ENCODE measurements at places on chromosomes 1 and 21.

DNA sequence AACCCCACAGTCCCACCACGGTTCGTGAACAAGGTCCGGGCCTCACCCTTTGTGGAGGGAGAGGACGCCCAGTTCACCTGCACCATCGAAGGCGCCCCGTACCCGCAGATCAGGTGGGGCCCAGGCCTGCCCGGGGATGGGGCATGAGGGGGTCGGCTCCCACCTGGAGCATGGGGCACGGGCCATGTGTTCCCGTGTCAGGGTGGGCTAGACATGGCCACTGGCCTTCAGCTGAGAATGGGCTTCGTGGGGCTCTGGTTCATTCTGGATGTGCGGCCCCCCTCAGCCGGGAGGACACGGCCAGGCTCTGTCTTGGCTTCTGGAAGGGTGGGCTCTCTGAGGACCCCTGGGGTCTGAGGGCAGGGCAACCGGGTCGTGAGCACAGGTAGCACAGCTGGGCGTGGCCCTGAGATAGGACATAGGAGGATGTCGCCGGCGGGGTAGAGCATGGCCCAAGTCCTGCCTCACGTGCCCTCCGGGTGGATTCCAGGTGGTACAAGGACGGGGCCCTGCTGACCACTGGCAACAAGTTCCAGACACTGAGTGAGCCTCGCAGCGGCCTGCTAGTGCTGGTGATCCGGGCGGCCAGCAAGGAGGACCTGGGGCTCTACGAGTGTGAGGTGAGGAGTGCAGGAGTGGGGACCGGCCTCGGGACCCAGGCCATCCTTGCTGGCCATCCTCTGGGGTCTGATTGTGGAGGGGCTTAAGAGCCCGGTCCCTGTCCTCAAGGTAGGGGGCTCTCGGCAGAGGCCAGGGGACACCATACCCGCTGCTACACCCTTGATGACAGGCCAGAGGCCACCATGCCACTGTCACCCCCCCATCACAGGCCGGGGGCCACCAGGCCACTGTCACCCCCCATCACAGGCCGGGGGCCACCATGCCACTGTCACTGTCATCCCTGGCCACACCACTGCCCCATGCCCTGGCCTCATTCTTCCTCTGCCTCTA, 55.5 kb downstream of the TRIM11 start:
- no peak for DNase-seq

DNA sequence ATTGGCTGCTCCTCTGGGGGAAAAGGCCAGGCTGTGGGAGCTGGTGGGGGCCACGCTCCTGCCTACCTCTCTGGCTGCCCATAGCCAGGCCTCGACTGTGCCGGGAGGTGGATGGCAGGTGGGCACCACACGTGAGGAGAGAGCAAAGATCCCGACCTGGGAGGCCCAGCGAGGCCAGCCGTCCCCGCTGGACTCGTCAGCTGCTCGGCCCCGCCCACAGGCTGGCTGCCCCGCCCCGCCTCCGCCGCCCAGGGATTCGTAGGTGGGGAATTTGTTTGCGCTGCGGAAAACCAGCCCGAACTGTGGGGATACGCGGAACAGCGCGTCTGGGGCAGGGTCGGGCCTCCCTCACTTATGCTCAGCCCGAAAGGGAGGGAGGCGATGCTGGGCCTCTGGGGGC, 31.7 kb downstream of the TP73 start:
- no peak for DNase-seq

GRCh38 chr1:85224734-85225623, 24.2 kb upstream of the SYDE2 start:
- no peak for DNase-seq

DNA sequence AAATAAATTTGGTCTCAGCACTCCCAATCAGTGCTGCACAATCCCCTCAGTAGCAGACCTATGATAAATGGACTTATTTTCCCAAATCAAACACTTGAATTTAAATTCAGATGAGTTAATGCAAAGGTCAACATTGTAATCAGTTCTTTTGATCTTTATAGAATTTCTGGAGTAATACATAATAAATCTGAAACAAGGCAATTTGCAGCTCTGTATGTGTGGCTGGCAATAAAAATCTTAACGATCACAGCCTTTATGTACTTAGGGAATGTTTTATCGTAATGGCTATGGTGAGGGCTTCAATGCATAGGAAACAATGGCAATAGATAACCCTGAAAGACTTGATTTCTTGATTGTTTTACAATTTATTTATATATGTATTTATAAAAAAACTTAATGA, 91.4 kb downstream of the GPATCH2 start:
- DNase-seq: no peak

DNA sequence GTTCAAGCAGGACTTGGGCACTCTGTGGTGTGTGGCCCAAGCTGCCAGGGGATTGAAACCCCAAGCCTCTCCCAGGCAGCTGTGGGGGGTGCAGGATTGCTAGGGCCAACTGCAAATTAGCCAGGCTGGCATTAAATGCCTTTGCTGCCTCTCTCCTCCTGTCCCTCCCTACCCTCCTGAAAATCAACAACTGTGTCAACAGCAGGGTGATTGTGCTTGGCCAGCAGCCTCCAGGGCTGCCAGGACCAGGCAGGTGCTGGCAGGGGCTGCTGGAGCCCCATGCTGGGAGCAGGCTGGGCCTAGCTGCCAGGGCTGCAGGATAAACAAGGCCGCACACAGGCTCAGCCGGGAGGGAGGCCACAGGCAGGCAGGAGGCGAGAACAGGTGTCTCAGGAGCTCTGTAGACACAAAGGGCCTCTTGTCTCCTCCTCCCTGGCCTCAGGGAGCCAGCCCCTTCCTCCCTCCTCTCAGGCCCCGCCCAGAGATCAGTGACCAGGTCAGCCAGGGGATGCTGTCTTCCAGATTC, 11.4 kb downstream of the SOX13 start:
- no peak for DNase-seq

GRCh38 chr1:153795330-153795837, 20.2 kb downstream of the SLC27A3 start:
- no peak for DNase-seq

- no peak for DNase-seq
These were observed 72.0 kb downstream of the ZNF281 start for GRCh38 chr1:200337831-200338230.

DNA sequence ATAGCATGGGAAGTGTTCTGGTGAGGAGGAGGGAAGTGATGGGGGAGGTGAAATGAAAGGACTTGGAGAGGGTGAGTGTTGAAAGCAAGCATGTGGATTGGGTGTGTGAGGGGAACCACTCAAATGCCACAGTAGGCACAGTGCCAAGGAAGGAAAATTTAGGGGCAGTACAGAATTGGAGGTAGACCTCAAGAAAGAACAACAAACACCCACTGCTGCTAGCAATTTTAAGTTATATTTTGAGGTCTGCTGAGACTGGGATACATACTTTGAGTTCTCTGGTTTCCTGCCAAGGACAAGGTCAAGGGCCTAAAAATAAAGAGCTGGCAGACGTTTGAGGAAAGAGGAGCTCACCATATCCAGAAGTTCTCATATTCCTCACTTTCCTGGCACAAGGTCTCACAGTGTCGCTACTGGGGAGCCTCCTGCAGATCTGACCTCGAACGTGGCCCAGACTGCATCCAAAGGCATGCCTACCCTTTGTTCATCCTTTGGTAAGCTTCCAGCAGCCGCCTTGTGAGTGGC, 104.0 kb downstream of the BRINP2 start:
- no peak for DNase-seq

- DNase-seq: no peak
These were observed 154.2 kb downstream of the EIF4G3 start for GRCh38 chr1:21022279-21023040.

GRCh38 chr1:212188599-212189351, 96.4 kb upstream of the PPP2R5A start:
- no peak for DNase-seq

DNA sequence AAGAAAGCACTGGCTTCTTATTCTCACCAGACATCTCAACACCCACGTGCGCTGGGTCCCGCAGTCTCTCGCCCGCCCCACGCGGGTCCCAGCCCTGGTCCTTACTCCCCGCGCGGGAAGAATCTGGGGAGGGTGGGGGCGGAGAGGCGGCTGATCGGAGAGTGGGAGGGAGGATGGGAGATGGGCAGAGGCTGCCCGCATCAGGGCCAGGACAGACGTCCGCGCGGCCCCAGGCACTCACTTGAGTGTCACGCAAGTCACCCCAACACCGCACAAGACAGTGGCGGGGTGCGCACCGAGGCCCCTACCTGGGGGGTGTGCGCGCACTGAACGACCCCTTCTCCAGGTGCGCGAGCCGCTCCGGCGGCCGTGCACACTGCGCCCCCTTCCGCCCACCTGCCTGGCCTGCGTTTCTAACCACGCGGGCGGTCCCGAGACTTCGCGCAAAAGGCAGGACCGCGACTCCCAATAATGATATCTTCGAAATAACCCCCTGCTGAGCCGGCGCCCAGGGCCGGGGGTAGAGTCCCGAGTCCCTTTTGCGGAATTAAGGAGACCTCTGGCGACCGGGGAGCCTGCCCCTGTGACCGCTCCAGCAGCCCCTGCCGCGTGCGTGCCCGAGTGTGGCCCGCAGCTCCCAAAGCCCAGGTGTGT, 6.0 kb upstream of the SIM2 start:
- DNase-seq: no peak

GRCh38 chr1:212698467-212699103, 1.1 kb downstream of the BATF3 start:
- no peak for DNase-seq

GRCh38 chr1:169491845-169492281, 6.1 kb upstream of the SLC19A2 start:
- no peak for DNase-seq

DNA sequence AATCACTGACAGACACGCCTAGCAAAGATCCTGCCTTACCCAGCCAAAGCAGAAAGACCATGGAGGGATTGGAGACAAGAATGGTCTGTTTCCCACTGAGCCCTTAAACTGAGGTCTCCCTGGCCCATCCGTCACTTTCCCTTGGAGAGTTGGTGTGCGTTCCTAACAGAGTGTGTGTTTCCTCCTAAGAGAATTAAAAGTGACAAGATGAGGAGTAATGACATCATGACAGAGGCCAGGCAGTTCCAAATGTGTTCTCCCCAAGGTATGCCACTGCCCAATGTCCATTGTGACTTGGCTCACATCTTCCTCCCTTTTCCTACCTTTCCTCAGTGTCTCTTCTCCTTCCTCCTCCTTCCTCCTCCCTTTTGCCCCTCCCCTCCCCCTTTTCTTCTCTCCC, 295.7 kb downstream of the SIPA1L2 start:
- DNase-seq: no peak

- DNase-seq: no peak
These were observed 3.5 kb upstream of the RIMS3 start for GRCh38 chr1:40668769-40669525.

DNA sequence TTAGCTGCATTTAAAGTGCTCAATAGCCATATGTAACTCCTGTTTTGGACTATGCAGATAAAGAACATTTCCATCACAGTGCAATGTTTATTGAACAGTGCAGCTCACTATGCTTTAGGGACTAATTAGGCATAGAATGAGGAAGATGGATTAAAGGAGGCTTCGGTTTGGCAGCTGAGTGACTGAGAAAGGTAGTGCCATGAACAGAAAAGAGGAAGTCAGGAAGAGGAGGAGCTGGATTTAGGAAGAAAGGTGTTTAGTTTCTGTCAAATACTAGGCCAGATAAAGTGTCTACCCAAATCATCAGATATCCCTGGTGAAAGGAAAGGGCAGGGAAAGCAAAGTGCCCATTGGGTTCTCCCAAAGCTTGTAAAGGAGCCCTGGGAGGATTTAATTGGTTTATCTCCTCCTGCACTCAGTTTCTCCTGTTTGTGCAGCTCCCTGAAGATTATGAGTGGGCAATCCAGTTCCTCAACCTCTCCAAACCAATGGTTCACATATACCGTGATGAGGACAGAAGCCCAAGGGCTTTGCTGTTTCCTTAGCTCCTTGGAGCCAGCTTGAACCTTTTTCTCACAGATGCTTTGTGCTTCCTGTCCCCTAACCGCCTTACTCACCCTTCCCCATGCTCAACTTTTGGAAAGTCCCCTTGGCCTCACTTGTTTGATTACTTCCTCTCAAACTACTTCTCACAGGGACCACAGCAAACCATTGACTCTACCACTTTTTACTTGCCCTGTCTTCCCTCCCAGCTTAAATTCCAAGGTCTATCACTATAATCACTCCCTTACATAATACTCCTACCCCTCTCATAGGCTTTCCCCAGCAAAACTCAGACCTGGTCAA, 3.5 kb upstream of the RAP1A start:
- no peak for DNase-seq

DNA sequence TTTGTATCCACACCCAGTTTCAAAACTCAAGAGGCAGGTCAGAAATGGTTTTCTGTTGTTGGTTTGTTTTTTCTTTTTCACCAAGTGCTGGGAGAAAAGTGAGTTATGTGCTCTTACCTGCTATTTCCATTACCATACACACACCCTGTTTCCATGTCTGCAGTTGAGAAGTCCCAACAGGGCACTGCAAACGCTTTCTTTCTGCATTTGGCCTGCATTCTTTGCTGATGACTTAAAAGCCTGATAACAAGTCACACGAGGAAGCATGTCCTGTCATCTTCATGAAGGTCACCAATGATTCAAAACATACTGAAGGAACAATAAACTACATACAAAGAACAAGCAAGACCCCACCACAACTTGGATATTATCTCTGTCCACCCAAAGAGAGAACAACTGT, 24.8 kb upstream of the KCNE1 start:
- no peak for DNase-seq

- DNase-seq: no peak
These were observed 79.3 kb downstream of the HMCN1 start for GRCh38 chr1:185813401-185813979.

DNA sequence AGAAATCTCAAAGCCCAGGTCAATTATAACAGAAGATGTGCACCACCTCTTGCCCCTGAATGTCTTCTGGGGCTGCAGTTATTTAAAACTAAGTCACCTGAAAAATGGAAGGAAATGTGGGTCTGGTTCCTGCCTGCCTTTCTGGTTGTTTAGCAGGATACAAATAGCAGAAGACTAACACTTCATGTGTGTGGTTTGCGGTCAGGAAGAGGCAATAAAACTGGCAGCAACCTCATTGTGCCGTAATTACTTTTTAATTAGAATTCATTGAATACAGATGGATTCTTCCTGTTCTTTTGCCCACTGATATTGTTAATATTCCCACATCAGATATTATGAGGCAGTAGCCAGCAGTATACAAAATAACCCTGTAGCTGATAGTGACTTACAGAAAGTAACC, 345.7 kb downstream of the ZNF326 start:
- no peak for DNase-seq

DNA sequence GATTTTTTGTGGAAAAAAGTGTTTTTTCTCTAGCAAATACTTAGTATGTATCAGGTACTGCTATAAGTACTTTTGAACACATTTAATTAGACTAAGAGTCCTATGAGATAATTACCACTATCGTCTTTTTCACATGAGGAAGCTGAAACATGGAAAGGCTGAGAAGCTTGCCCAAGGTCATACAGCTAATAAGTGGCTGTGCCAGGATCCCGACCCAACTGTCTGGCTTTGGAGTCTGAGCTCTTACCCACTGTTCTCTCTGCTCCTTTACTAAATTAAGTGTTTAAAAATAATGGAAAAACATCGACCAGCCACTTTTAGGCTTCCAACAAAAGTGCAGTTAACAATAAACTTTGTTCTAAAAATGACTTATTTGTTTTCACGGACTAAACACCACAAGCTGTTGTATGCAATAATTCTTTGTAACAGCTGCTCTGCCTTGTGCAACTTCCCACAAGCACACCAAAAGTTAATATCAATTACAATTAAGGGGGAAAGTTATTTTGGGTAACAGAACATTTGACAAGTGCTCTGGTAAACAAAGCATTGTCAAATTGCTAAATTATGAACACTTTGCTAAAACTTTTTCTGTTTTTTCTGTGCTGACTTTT, 75.7 kb downstream of the CRB1 start:
- DNase-seq: no peak
